ENCODE measurements at places on chromosomes 12 and 14. TPM values are rescaled to one million over a fixed set of nuclear protein-coding genes. Genes with fewer than 3 reads are reported as not detected.

- no peak for DNase-seq
Measured at GRCh38 chr12:19891936-19892591, 452.8 kb downstream of the AEBP2 start.

GRCh38 chr12:92844151-92844763 is 84.8 kb downstream of the EEA1 start:
- no peak for DNase-seq

- DNase-seq: no peak
Measured at GRCh38 chr14:72715850-72716228, 178.1 kb downstream of the DPF3 start.

GRCh38 chr12:6692888-6693287 is 3.7 kb upstream of the ZNF384 start:
- no peak for DNase-seq

DNA sequence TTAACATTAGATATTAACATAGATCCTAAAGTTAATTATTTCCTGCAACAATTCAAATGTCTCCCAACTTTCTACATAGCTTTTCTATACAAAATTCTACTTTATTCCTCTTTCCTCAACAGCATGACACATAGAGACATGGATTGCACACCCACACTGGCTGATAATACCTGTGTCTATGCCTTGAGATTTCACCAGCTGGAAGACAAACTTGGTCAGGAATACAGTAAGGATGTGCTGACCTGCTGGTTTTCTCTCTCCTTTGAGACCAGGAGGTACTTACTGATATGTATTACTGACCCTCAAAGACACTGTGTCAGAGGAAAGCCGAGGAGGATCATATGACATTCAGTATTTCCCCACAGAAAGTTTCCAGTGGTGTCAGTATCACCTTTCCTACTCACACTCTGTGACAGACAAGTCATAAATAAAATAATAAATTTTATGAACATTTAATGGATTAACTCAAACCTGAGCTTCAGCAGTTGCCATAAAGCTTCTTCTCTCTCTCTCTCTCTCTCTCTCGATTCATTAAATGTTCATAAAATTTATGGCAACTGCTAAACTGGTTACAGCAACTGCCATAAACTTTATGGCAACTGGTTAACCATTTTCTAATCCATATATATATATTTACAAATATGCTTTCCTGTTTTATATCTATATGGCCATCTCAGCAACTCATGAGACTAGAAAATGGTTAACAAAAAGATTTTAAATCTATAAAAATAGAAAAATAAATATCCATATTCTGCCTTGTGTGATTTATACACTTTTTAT is 22.7 kb downstream of the EIF2S3B start:
- DNase-seq: no peak

GRCh38 chr14:75293920-75294648 is 15.5 kb downstream of the FOS start:
- DNase-seq: peak; percentile 92

Gene WDR89
- 23.5 TPM for total RNA-seq

DNA sequence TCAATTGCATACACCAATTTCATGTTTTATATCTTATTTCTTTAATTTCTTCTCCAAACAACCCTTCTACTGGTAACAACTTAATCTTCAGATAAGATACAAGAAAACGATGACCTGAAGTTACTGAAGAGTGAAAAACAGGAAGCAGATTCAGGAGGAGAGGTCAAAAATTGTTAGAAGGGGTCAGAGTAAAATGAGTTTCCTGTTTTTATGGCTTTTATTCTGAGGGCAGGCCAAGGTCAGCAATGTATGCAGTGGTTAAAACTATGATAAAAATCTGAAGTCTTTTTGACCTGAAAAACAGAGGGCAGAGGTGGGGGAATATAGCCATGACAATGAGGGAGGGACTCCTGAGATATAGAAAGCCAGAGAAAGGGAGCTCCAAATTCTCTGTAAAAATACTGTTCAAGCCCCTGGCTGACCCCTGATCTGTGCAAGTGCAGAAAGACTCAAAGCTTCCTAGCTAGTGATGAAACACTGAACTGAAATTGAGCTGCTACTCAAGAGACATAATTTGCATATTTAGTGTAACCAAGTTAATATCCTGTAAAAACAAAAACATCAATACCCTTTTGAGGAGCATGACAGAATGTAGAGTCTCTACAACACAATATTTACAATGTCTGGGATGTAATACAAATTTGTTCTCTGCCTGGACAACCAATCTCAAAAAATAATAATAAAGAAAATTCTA is 514.3 kb upstream of the SEL1L start:
- no peak for DNase-seq

DNA sequence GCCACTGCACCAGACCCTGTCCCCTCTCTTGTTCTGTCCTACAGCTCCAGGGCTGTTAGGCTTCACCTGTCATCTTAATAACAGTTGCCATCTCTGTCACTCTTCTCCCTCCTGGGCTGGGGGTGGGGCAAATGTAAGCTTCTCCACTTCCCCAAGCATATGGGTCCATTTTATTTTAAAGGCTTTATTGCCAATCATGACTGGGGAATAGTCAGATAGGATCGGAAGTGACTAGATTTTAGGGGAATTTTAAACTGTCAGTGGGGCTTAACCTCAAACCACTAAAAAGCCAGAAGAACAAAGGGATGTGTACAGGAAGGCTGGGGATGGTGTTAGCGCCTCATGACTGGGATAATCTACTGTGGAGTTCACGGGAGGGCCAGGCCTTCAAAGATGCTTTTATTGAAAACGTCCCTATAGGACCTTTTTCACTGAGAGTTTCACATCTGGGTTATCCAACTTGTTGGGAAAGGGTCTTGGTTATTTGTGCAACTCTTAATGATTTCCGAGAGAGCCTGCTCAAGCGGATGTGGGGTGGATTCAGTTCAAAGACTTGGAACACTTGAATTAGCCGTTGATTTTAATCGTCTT is 41.6 kb downstream of the CHST11 start:
- DNase-seq: no peak

DNA sequence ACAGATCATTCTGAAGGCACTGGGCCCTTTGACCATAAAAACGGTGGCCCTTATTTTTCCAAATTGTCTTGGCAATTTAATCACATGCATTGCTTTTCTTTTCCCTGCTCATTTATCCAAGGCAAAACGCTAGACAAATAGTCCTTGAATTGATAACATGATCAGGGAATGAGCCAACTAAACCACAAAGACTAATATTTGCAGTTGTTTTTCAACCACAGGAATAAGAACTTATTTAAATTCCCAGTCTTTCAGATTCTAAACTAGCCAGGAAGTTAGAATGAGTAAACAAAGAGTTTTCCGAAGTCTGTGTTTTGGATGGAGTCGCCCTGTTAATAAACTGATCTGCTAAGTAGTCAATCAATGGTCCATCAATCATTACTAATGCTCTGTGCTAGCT is 14.9 kb downstream of the TBX5 start:
- DNase-seq: no peak

DNA sequence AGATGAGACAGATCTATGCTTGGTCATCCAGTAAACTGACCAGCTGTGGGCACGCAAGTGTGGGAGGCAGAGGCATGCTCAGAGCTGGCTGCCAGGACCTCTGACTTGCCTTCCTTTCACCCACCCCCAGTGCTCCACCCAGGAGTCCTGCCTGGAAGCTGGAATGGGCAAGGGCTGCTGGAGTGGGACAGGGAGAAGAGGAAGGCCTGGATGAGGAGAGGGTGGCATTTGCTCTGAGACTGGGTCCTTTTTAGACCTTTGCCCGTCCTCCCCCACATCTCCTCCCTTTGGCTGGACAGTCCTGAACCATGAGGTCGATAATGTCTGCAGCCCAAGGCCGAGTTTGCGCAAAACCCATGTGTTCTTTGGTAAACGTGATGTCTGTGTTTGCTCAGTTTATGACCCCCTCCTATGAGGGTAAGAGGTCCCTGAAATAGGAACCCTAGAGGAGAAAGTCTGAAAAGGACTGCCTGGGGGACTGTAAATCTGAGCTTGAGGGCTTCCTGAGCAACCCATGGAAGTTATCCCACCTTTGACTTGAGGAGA is 3.8 kb upstream of the INHBE start:
- no peak for DNase-seq

Gene SLCO1B1
- total RNA-seq: not detected

Gene DAO
- total RNA-seq: not detected

Gene GUCY2C
- total RNA-seq: 0.31 TPM

DNA sequence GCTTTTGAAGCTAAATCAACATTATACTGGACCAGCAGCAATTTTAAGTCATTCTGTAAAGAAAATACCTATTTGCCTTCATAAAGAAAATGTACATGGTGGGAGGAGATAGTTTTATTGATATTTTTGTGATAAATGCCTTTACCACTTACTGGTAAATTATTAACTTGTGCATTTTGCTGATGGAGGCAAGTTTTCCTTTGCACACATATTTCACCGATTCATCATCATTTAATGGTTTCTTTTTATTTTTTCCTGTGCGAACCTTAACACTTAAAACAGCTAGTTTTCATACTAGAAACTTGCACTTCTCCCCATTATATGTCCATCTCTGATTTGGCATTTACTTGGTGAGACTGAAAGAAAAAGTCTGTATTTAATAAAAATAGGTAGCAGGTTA is 239.3 kb downstream of the TRHDE start:
- DNase-seq: no peak

Gene FAM90A1
- total RNA-seq: not detected

- DNase-seq: no peak
Measured at GRCh38 chr14:101377069-101377468, 184.2 kb upstream of the DIO3 start.

Gene SRGAP1
- 0.02 TPM for total RNA-seq

- DNase-seq: no peak
Measured at GRCh38 chr14:100591453-100592371, 4.5 kb upstream of the BEGAIN start.

Gene PIANP
- total RNA-seq: 15.4 TPM

- DNase-seq: no peak
Measured at GRCh38 chr14:34742270-34743115, 28.1 kb upstream of the CFL2 start.

Gene SAMD15
- 0.70 TPM for total RNA-seq

Gene SALL2
- total RNA-seq: 15.9 TPM

Gene LRRC43
- not detected for total RNA-seq

GRCh38 chr14:65106736-65107135 is 4.4 kb upstream of the MAX start:
- DNase-seq: no peak

GRCh38 chr12:56935157-56935556 is 949 bp upstream of the SDR9C7 start:
- no peak for DNase-seq

GRCh38 chr14:59679872-59680271 is 103.3 kb upstream of the CCDC175 start:
- DNase-seq: no peak

DNA sequence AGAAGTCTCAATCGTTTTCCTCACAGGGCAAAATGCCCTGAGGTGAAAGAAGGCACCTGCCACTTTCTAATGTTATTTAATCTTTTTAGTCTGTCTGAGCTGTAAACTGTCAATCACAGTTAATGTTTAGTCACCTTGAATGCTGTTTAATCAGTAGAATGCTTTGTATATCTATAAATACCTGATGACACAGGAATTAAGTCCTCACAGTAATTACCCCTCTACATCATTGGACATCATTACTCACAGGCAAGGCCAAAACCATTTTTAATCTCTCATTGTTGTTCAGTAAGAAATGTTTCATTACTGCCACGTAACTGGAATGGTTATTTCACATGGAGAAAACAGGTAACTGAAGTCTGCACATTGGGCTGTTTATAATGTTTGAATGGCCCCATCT is 178.8 kb downstream of the EXOC5 start:
- no peak for DNase-seq

Gene CCDC38
- 1.5 TPM for total RNA-seq

Gene RNASE7
- total RNA-seq: not detected

- DNase-seq: no peak
Measured at GRCh38 chr12:19316425-19316824, 122.9 kb upstream of the AEBP2 start.

GRCh38 chr12:9064815-9065606 is 50.7 kb downstream of the A2M start:
- DNase-seq: no peak

GRCh38 chr12:108190529-108190928 is 61.4 kb downstream of the WSCD2 start:
- no peak for DNase-seq

Gene TPPP2
- not detected for total RNA-seq

DNA sequence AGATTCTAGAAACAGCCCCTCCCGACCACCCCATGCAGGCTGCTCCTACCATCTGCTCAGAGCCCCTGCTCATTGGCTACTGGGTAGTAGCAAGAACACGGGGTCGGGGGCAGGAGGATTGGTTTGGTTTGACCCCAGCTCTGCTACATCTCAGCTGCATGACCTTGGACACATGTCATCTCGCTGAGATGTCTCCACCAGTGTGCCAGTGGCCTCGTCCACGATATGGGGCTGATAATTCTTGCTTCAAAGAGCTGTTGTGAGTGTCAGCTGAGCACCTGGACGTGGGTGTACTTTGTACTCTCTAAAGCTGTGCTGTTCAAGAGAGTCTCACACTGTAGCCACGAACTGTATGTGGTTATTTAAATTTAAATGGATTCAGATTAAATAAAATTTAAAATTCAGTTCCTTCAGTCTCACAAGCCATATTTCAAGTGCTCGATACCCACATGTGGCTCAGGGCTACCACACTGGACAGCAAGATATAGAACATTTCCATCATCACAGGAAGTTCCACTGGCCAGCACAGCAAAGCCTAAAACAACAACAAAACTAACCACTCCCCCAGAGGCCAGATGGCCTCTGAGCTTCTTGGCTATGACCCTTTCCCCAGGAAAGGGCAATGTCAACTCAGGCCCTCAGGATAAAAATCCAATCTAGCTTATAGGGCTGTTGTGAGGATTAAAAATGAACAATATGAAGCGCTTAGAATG is 18.6 kb downstream of the LTBP2 start:
- no peak for DNase-seq

DNA sequence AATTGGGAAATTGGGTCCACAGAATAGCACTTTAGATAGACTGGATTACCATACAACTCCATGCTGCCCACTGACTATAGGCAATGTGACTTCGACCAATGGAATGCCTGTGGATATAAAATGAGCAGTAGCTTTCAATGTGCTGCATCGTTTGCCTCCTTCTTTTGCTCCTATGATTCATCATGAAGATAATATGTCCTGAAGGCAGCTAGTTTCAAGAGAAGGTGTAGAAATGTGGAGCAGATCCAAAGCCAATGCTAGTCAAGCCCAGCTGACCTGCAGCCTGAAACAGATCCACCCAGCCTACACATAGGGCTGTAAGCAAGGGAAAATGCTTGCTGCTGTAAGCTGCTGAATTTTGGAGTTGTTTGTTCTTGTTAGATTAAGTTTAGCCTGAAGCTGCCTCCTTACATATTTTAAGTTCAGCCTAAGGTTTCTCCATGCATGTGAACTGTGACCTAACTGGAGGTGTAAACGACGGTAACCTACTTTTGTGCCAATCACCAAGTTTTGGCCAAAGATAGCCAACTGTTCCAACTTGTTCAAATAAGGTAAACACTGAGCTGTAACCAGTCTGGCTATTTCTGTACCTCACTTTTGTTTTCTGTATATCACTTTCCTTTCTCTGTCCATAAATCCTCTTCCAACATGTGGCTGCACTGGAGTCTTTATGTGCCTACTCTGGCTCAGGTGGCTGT is 169.1 kb upstream of the AVPR1A start:
- DNase-seq: no peak

GRCh38 chr14:96037891-96038557 is 1.1 kb upstream of the C14orf132 start:
- no peak for DNase-seq

Gene PLEKHH1
- total RNA-seq: not detected

Data from OCI-LY7 (cell line).